ENCODE measurements at places on chromosomes 12 and 14.

DNA sequence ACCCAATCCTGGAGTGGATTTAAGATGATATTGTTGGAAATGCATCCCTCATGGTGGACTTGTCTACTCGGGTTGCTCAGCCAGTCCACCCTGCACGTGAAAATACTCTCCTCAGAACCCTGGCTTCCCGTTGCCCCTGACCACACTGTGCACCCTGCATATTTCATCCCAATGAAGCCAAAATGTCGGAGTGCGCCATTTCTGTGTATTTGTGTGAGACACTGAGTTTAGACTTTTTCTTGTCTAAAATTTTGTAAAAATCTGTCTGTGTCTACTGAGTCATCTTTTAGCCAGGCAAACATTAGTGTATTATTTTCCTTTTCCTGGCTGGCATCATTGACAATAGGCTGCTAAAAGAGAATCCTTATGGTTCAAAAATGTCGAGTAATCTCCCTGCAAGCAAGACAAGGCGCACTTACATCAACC lies 485 bp upstream of the PNMA1 start:
- no peak for DNase-seq

- DNase-seq, result no peak
Observed at GRCh38 chr12:66879409-66879808, 200.5 kb upstream of the GRIP1 start.

GRCh38 chr14:32364941-32365340 lies 35.8 kb downstream of the AKAP6 start:
- no peak for DNase-seq

DNA sequence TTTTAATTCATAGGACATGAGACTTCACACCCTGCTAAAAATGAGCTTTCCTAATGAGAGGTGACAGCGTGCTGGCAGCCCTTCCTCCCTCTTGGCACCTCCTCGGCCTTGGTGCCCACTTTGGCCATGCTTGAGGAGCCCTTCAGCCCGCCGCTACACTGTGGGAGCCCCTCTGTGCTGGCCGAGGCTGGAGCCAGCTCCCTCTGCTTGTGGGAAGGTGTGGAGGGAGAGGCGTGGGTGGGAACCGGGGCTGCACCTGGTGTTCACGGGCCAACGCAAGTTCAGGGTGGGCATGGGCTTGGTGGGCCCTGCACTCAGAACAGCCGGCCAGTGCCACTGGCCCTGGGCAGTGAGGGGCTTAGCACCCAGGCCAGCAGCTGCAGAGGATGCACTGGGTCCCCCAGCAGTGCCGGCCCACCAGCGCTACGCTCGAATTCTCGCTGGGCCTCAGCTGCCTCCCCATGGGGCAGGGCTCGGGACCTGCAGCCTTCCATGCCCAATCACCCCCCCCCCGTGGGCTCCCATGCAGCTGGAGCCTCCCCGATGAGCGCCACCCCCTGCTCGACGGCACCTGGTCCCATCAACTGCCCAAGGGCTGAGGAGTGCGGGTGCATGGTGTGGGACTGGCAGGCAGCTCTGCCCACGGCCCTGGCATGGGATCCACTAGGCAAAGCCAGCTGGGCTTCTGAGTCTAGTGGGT lies 22.7 kb upstream of the B4GALNT1 start:
- no peak for DNase-seq

- DNase-seq, result no peak
Observed at GRCh38 chr12:13371797-13372196, 175.3 kb downstream of the EMP1 start.

DNA sequence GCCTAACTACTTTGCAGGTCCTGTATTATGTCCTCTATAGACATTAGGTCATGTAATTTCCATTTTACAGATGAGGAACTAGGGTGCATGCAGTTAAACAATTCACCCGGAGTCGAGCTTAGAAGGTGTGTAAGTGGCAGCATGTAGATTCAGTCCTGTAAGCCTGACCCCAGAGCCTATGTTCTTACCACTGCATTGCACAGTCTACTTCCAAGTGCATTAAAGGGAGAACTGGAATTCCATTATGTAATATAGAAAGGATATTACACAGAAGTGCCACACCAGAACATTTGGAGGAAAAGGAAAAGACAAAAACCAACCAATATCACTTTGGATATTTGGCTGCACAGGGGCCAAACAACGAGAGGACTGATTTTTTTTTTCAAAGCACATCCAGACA lies 1.2 kb downstream of the GLT8D2 start:
- DNase-seq, result no peak

DNA sequence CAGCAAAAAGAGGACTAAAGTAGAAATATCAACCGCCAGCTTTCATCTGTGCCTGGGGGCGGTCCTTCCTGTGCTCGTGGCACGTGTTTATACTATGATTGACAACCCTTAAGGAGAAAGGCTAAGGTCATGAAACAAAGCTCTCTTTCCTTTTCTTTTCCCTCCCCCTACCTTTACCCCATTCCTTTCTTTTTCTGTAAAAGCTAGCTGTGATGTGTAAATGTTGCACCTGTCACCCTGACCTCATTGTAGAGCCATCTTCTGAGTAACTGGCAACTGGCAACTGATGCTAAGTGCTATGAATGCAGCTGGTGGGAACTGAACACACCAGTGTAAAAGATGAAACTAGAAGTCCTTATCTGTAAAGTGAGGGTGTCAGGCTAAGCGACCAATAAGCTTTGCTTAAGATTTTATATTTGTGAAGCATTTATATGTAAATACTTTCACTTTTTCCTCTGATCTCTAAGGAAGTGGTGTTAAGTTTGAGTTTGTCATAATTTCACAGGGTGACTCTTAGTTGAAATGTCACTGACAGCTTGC lies 102.8 kb upstream of the BCAT1 start:
- DNase-seq, result peak; percentile 73

GRCh38 chr12:28223025-28223554 lies 32.8 kb downstream of the CCDC91 start:
- DNase-seq, result no peak

DNA sequence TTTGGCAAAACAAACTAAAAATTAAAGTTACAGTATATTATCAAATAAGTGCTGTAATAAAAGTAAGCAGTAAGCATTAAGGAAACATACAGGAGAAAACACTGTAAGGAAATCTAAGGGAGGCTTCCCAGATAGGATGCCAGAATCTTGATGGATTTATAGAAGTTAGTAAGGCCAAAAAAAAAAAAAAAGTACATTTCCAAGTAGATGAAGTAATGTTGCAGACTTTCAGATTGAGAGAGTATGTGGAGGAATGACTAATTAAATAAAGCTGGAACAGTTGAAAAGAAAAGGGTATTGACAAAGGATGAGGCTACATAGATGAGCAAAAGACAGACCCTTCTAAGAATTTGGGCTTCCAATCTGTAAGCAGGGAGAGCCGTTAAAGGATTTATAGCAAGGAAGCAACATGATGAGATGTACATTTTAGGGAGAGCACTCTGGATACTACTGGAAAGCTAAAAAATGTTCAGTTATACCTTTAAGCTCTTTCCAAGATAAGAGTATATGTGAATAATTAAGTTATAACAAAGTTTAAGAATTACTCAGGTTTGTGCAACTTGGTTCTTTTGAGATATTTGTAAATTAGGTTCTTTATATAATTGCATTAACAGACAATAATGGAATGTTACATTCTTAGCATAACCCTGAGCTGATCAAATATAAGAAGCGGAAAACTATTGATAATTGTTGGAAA lies 87.5 kb upstream of the MON2 start:
- no peak for DNase-seq

- DNase-seq, result no peak
Observed at GRCh38 chr12:131323879-131324278, 370.2 kb downstream of the ADGRD1 start.

DNA sequence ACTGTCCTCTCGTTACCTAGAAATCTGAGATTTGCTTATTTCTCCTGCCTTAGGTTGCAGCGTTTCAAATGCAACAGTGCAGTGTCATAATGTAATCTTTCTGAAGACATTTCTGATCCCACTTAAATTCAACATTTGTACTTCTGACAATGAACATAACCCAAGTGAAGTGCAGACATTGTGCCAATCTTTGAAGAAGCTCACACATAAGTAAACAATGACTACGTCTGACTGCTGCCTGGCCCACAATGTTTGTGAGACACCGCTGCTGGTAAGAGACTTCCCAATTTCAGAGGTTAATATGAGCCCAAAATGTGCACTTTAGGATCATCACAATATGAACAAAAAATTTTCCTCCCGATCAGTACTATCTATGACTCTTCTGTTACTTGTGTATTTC lies 84.6 kb upstream of the BCL2L14 start:
- no peak for DNase-seq

GRCh38 chr14:100484531-100485267 lies 102.5 kb downstream of the BEGAIN start:
- DNase-seq, result no peak

DNA sequence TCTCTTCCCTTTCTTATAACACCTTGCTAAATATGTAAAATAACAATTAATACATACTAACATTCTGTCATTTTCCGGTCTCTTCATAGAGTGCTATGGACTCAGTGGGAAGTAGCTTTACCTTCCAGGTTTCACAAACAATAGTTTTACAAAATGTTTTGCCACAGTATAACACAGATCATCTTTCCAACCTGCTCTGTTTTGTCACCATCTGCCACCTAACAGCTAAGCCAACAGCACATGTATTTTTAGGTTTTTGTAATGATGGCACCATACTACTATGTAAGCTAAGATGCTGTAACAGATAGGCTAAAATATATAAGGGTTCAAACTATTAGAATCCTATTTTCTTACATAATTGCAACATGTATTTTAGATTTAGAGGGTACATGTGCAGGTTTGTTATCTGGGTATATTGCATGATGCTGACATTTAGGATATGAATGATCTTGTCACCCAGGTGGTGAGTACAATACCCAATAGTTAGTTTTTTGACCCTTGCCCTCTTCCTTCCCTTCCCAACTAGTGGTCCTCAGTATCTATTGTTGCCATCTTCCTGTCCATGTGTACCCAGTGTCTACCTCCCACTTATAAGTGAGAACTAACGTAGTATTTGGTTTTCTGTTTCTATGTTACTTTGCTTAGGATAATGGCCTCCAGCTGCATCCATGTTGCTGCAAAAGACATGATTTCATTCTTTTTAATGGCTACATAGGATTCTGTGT lies 8.7 kb downstream of the RHOJ start:
- DNase-seq, result no peak

GRCh38 chr12:102314821-102315220 lies 117.2 kb upstream of the PMCH start:
- DNase-seq, result no peak

DNA sequence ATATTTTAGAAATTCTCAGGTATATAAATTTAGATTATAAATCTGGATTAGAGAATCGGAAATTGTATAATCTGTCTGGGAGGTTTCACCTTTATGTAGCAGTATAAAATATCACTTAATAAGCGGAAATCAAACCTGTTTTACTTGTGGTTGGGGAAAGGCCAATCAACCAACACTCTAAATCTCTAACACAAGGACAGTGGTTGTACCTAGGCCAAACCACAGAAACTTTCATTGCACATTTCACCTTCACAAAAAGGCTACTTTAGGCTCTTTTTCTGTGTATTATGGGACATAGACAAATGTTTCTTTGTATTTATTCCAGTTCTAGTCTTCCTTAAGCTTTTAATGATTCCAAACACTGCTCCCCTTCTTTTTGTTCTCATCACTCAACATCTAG lies 19.8 kb downstream of the ERH start:
- DNase-seq, result no peak

GRCh38 chr14:52042371-52043289 lies 26.2 kb downstream of the NID2 start:
- DNase-seq, result no peak

GRCh38 chr12:462936-463705 lies 3.4 kb downstream of the B4GALNT3 start:
- no peak for DNase-seq

GRCh38 chr12:115225845-115226244 lies 541.9 kb upstream of the TBX3 start:
- DNase-seq, result no peak

GRCh38 chr14:27672047-27672446 lies 1074.2 kb upstream of the NOVA1 start:
- no peak for DNase-seq

DNA sequence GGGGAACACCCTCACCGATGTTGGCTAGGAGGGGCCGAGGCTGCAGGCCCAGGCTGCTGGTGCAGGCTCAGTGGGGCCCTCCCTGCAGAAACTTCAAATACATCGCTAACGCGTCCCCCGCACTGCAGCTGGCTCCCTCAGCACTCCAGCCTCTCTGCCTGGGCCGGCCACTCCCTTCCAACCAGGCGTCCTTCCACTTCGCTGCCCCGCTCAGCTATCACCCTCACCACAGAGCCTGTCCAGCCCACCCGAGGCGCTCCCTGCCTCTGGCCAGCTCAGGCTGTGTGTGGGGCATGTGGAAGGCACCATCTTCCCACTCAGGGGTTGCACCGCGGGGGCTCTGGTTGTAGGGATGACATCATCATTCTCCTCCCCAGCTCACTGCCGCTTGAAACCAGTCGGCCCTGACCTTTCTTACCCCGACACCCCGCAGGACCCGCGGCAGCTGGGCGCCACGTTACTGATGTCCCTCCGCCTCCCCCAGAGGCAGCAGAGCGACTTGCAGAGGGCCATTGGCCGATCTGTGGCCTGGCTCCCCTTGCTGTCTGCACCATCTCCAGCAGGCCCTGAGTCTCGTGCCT lies 199.9 kb upstream of the RTL1 start:
- DNase-seq, result no peak

- peak; percentile 3 for DNase-seq
Observed at GRCh38 chr14:47278233-47278842, 397.1 kb downstream of the MDGA2 start.

DNA sequence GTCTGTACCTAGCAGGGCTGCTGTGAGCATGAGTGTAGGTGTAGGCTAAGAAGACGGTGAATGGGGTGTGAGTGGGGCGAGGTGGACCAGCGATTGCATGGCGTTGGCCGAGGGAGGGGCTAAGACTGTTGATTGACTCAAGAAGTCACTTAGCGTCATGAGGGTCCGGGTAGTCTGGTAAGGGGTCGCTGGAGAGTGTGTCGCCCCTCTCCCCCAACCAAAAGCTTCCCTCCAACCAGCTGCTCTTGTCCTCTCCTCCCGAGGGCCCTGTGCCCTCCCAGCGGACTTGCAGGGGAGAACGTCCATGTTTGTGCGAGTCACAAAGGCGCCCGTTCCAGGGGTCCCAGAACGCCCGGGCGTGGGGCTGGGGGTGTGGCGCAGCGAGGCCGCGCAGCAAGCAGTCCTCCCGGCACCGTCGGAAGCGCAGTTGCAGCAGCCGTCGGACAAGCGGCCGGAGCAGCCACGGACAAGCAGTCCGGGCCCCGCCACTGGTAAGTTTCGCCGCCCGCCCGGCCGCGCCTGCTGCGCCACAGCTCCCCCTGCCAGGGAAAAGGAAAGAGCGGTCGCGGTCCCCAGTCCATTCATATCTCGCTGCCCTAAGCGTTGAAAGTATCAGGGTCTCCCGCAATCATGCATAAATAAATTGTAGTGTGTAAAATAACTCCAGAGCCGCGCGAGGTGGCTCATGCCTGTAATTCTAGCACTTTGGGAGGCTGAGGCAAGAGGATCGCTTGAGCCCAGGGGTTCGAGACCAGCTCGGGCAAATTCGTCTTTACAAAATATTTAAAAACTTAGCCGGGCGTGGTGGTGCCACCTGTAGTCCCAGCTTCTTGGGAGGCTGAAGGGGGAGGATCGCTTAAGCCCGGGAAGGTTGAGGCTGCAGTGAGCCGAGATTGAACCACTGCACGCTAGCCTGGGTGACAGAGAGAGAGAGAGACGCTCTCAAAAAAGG lies at the start of gene CCDC63:
Gene CCDC63, plus strand, starts transcription at position 373 of the 952 bp plus-strand sequence. CDS start 5,968 bp downstream, outside the sequence.
- DNase-seq, result peak; percentile 51

Measured in CD4-positive, alpha-beta T cell treated with Interleukin-17A for 4 hours (primary cell).